ENCODE measurements at places on chromosomes 6 and 20.

DNA sequence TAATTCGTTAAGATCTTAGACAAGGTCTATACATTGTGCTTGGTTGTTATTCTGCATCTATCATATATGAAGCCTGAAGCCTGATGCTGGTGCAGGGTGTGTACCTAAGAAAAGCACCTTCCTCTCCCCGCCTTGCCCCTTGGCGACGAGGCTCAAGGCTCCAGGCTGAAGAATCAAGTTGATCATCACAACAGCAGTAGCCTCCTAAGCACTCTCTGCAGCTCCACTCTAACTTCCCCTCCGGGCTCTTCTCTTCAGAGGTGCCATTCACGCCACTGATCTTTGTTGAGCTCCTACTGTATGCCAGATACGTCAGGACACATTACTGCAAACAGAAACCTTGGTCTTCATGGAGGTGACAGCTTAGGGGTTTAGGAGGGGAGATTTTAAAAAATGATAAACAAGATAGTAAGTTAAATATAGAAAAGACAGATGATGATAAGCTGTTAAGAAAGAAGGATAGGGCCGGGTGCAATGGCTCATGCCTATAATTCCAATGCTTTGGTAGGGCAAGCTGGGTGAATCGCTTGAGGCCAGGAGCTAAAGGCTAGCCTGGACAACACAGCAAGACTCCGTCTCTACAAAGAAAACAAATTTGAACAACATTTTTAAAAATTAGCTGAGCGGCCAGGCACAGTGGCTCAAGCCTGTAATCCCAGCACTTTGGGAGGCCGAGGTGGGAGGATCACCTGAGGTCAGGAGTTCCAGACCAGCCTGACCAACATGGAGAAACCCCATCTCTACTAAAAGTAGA is 38.4 kb upstream of the ZNF217 start:
- no peak for DNase-seq

GRCh38 chr6:103674790-103675189 is 1184.9 kb downstream of the HACE1 start:
- no peak for DNase-seq

DNA sequence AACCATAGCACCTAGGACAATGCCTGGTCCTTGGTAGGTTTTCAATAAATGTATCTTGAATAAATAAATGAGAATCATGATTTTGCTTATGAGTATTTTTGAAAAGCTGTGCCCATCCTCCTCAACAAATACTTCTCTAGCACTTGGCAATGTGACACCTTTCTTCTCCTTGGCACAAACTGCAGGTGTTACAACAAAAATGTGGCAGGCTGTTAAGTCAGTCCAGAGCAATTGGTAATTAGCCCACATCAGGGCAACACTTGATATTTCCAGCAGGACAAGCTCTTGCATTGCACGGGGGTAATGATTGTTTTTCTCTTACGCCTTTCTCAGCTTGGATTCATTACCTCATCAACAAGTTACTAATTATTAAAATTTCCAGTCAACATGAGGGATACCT is 31.6 kb upstream of the SNX9 start:
- DNase-seq = peak; percentile 80

- DNase-seq = no peak
Measured at GRCh38 chr6:155528335-155528734, 72.7 kb upstream of the NOX3 start.

DNA sequence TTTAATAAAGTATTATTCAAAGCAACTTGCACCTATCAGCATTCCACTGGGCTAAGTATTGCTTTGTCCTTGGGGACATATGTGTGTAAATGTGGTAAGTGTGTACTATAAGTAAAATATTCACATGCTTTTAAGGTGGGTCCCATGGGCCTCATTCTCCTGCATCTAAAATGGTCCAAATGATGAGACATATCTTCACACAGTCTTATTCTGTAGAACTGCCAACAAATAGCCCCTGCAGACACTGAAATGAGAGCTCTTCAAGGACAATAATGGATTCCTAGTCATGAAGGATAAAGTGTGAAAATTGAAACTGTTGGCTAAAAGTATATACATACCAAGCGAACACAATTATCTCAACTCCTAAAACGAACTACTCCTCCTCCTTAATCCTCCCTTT is 81.8 kb downstream of the SMLR1 start:
- DNase-seq = no peak

GRCh38 chr20:41408156-41408794 is 41.7 kb upstream of the EMILIN3 start:
- no peak for DNase-seq

- DNase-seq = peak; percentile 35
Measured at GRCh38 chr6:109456111-109456583, 575 bp upstream of the MICAL1 start.

DNA sequence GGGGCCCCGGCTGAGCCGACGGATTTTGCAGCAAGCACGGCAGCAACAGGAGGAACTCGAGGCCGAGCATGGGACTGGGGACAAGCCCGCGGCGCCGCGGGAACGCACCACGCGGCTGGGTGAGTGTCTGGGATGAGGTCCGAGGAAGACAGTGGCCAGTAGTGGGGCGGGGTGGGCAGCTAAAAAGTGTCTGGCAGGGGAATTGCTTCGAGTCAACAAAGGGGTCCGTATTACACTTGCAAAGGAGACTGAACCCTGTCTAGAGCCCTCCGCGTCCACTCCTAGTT is 356 bp downstream of the BYSL start:
- DNase-seq = no peak

DNA sequence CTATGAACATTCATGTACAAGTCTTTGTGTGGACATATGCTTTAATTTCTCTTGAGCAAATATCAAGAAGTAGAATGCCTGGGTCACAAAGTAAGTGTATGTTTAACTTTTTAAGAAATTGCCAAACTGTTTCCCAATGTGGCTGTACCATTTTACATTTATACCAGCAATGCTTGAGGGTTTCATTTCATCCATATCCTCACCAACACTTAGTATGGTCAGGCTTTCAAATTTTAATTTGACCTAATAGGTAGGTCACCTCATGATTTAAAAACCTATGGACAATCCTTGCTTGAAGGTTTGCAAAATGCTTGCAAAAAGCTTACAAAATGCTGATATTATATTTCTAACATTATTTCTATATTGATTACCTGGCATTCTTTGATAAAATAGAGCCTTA is 19.5 kb upstream of the SRSF3 start:
- DNase-seq = no peak

- no peak for DNase-seq
Measured at GRCh38 chr6:148250975-148251685, 91.5 kb upstream of the SASH1 start.

DNA sequence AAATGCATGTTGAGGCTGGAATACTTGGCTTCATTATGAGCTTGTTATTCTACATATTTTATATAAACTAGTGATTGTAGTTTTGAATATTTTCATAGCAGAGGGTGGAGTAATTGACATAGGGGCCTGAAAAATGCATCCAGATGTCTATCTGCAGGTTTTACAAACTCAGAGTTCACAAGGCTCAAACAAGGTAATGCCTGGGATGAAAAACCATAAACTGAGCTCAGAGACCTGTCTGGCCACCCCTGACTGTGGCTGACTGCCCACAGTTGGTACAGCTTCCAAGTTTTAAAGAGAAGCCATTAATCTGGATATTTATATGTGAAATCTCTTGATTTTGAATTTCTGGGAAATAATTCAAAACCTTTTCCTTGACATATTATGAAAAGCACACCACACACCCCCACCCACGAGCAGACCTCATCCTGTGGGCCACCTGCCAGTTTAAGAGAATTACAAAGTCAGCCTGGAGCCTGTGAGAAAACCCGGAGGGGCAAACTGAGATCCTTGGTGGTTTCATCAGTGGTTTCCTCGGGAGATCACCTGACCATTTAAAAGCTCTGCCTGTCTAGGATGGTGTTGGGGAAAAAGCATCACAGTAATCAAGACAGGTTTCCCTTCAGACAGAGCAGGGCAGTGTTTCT is 230.1 kb downstream of the SAMD5 start:
- no peak for DNase-seq

- no peak for DNase-seq
Measured at GRCh38 chr6:135231469-135231844, 50.3 kb downstream of the MYB start.

DNA sequence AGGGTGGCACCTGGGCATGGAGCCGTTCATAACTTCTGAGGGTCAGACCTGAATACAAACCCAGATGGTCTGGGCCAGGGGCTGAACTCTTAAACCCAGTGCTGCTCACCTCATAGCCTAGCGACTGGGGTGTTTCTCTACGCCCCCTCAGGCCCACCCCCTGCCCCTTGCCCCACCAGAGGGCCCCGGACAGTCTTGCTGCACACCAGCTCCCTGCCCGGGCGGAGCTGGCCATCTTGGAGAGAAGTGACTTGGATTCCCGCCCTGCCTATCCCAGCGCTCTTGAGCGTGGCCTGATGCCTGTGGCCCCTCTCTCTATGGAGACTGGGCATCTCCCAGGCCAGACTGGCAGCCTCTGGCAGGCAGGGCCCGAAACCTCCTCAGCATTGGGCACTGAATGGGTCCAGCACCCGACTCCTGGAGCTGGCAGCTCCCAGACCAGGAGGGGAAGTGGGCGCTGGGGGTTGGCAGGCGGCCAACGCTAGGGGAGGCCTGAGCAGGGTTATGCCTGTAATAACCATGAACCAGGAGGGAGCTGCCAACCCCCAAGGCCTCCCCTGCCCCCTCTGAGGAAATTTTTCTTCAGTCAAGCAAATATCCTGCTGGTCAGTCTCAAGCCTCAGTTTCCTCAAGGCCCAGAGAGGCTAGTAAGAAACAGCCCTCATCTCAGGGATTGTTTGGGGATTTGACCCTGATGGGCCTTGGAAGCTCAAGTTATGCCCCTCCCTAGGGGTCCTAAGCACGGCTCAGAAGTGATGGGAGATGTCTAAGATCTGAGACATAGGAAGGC is 169.5 kb downstream of the VEGFA start:
- DNase-seq = no peak

All from body of pancreas (tissue), 4 donors.